ENCODE measurements at places on chromosomes 1 and 21.
A peak's percentile ranks its signal among the peaks of the same experiment; 100 is the strongest.

GRCh38 chr1:40476924-40477677 lies at the start of gene ZFP69:
Gene ZFP69, plus strand, starts transcription at chr1:40477290. Its CDS starts 2,072 bp downstream, at chr1:40479362.
- ATAC-seq, result peak; percentile 89

DNA sequence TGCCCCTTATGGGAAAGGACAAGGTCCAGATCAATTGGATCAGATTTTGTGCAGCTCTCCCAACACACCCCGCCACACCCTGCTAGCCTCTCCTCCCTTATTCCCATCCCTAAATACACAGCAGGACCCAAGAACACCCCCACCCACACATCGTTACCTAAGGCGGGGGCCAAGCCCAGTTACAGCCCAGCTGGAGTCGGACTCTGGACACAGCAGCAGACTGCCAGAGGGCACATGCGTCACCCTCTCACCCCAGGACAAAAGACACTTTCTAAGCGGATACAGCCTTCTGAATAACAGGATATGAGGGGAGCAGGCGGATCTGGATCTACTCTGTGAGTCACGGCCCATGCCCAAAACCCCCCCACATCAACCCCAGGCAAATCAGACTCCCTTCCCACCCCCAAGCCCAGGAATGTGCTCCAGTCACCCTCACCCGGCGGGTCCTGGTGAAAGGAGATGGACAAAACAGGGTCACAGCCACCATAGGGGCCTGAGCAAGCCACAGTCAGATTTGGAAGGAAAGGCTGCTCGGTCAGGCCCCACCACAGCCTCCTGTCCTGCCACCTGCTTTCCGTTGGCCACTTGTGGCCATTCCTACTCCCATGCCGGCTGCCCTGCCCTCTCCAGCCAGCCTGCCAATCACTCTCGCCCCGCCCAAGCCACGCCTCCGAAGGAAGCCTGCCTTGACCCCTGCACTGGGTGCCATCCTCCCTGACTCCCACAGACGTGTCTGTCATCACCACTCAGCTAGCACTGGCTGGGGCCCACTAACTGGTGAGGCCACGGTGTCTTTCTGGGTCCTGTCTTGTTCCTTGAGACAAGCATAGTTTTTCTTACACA lies 4.0 kb downstream of the S100A16 start:
- ATAC-seq, result peak; percentile 19

GRCh38 chr1:7248549-7249199 lies 463.4 kb downstream of the CAMTA1 start:
- ATAC-seq, result no peak

GRCh38 chr1:33275706-33276572 lies 19.6 kb downstream of the ZNF362 start:
- ATAC-seq, result no peak

DNA sequence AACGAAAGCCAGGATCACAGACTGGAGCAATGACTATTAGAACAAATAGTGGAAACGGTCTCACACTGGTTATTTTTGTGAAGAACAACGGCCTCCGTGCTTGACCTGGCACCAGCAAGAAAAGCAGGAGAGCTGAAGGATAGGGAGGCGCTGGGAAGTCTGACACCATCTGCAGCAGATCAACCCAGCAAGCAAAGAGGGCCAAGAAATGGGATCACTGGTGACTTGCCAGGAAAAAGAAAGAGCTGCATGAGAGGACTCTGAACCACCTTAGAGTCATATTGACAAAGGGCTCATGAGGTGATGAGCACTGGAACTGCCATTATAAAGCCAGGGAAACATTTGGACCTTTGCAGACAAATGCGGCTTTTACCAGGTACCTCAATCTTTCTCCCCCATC lies 25.0 kb downstream of the MTOR start:
- ATAC-seq, result no peak

DNA sequence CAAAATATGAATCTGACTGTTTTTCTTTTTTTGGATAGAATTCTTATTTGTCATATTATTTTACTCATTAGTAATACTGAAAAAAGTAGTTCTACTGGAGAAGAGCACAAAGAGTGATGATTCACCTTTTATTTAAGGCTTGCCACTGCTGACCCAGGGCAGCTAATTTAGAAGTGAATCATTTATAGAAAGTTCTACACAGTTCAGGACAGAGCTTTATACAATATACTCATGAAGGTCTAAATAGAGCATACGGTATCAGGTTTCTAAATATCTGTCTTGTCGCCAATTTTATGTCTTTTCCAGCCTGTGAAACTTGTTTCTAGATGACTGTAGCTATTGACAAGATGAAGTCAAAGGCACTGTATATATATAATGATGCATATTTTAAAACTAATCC lies 25.0 kb downstream of the GIPC2 start:
- ATAC-seq, result peak; percentile 97

DNA sequence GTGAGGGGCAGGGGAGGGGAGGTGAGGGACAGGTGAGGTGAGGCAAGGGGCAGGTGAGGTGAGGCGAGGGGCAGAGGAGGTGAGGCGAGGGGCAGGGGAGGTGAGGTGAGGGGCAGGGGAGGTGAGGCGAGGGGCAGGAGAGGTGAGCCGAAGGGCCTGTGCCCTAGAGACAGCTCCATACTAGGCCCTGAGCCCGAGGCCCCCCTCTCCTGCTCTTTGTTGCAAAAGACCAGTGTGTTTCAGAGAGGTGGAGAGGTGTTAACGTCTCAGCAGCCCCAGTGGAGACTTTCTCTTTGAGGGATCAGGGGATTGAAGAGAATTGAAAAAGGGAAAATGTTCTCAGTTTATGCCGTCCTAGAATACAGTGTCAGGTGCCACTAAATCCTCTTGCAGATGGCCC lies 44.2 kb downstream of the EPHB2 start:
- ATAC-seq, result no peak

GRCh38 chr1:63802109-63802508 lies 28.3 kb downstream of the ROR1 start:
- ATAC-seq, result no peak

GRCh38 chr1:16383888-16384287 lies 16.8 kb downstream of the SZRD1 start:
- ATAC-seq, result peak; percentile 33

DNA sequence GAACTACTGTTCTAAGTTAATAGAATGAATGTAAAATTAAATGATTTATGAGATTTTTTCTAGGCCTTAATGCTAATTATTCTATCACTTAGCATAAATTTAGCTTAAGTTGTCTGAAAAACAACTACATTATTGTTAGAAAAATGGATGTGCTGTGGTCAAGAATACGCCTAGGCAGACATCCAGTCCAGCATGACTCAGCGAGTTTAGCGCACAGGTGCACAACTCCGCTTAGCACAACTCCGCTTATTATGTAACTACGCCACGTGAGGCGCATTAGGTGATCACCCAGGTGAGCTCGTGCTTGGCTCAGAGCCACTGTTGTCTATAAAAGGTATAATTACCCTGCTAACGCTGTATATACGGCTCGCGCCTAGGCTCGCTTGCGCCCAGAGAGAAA lies 1043.6 kb upstream of the ADGRL4 start:
- no peak for ATAC-seq

- no peak for ATAC-seq
Observed at GRCh38 chr1:46521414-46521813, 30.0 kb downstream of the KNCN start.

DNA sequence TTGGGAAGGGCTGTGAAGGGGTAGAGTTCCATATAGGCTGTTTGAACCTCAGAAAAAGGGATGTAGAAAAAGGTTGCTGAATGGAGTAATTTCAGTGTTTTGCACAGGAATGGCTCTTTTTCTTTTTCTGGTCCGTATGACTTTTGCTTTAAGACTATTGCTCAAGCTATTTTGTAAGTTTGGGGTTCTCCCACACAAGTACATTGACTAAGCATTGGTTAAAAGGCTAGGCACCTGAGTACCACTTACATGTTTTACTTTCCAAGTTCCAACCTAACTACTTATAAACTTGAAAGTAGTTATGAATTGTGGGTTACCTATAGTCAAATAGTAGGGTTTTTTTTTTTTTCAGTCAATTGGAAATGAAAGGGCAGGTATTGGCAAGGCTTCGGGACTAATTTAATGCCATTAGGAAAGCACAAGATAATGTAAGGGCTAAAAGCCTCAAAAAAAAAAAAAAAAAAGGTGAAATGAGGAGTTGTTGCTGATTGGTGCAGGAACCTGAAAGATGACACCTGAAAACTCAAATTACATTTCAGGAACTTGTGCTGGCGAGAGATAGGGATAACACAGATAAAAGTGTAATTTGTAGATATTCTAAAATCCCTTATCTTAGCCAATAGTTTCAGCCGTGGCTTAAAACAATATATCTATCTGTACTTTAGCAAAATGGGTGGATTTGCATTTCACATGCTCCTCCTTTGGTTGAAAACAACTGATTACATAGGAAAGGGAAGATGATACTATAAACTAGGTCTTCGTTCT lies 209.5 kb downstream of the RPS6KC1 start:
- ATAC-seq, result no peak

DNA sequence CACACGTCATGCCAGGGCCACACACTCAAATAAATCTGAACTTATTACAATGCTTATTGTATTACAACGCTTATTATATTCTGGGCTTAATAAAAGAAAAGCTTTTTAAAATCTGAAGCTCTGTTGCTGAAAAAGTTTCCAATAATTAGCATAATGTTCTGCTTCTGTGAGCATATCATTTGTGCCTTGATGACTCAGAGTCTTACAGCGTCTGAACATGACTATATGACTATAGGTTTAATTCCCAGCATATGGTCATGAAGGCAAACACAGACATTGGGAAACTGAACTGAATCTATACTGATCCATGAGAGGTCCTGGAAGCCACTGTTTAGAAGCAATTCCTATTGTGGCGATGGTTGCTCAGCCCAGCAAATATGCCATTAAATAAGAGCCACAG lies 66.3 kb downstream of the SIM2 start:
- peak; percentile 50 for ATAC-seq

GRCh38 chr1:177945943-177946650 lies 23.8 kb downstream of the SEC16B start:
- no peak for ATAC-seq

DNA sequence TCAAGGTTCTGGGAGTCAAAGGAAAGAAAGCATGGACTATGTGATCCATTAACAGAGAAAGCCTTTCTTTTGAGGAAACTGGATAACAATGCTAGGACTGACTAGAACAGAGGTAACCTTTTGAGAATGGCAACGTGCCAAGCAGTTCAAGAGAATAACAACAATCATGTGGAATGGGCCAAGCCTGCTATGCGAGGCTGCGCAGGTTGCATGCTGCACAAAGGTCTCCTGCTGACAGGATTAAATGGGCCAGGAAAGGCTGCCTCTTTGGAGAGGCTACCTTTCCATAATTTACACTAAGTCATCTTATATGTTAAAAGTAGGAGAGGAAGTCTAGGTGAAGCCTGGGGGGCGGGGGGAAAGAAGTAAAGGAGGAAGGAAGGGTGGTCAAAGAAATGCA lies 5.8 kb downstream of the PCNX2 start:
- ATAC-seq, result no peak

DNA sequence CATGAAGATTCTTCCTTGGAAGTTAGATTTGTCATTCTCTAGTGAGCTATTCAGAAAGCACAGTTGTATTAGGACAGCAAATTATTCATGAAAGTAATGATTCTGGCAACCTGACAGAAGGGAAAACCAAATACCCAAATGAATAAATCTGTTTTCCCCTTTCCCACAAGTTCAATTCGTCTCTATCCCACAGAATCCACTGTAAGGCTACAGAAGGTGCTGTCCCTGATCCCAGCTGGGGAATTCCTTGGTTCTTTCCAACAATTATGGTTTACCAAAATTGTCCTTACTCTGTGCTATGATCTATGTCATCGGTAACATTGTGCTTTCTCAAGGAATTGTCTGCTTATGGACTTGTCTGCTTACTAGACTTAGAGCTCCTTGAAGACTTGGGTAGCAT lies 104.2 kb downstream of the FASLG start:
- peak; percentile 59 for ATAC-seq

DNA sequence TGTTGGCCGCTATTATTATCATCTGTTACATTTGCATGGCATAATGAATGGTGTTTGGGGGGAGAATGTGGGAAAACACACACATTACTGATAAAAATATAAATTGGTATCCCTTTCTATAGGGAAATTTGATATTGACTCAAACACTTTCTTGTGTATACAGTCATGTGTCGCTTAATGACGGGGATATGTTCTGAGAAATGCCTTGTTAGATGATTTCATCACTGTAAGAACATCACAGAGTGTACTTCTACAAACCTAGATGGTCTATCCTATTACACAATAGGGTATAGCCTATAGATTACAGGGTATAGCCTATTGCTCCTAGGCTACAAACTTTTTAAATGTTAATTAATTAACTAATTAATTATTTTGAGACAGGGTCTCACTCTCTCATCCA lies 67.2 kb upstream of the B3GALNT2 start:
- ATAC-seq, result no peak

- ATAC-seq, result no peak
Observed at GRCh38 chr1:56135864-56136147, 443.6 kb downstream of the PLPP3 start.

GRCh38 chr1:17163789-17164666 lies 40.9 kb upstream of the PADI1 start:
- ATAC-seq, result no peak

DNA sequence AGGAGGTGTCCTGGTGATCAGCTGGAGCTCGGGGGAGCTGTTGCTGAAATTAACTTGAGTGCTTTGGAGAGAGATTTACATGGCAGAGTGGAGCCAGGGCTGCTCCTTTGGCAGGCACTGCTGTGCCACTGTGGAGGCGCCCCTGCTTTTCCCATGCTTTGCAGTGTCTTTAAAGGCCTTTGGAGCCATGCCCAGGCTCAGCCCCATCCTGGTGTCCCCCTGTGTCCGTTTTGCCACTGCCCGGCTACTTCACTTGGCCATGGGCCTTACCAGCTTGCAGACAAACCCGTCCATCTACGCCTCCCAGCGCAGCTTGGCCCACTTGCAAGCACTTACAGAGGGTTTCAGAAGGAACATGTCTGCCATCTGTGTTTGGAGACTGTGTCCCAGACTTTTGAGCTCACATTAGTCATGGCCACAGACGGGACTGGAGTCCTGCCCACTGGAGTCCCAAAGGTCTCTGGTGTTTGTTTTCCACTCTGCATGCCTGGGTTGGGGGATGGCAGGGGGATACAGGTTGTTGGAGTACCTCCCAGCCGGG lies 18.2 kb upstream of the LAMTOR5 start:
- ATAC-seq, result no peak

DNA sequence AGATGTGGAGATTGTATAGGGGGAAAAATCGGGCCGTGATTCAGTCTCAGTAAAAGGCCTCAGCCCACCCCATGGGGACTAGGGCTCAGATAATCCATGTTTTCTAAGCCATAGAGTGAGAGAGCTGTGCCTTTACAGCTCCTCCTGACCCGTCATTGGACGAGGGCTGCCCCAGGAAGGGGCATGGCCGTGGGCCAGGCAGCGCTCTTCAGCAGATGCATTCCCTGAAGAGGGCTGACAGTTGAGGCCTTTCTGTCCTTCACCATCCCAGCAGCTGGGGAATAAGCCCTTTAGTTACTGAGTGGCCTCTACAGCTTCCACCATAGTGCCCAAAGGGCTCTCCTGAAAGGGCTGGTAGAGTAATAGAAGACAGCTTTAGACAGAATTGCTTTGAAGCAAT lies 57.2 kb downstream of the ST3GAL3 start:
- ATAC-seq, result no peak

DNA sequence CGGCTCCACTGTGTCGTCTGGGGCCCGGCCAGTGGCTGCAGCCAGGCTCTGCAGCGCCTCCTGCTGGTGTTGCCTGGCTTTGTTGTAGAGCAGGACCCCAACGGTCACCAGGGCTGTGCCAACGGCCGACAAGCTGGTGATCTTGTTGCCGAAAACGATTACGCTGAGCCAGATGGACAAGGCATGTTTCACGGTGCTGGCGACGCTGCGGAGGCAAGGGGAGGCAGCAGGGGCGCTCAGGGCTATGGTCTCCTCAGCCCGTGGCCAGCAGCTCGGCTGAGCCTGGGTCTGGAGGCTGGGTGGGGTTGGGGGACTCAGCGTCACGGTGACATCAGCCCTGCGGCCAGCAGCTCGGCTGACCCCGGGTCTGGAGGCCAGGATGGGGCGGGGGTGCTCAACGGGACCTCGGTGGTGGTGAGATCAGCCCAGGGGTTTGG lies 7.0 kb upstream of the CDK11B start:
- no peak for ATAC-seq

Measured in activated T-helper 17 cell treated with anti-CD3 and anti-CD28 coated beads, Interleukin-2, amount 50 U/mL, for 72 hours (primary cell).